ENCODE measurements at places on chromosomes 12 and 14.

GRCh38 chr12:31234955-31235867 is 90.7 kb downstream of the SINHCAF start:
- peak; percentile 38 for DNase-seq

GRCh38 chr14:32635061-32635719 is 303.5 kb upstream of the NPAS3 start:
- DNase-seq = peak; percentile 34

GRCh38 chr12:31521964-31522363 is 69.0 kb downstream of the DENND5B start:
- DNase-seq = no peak

DNA sequence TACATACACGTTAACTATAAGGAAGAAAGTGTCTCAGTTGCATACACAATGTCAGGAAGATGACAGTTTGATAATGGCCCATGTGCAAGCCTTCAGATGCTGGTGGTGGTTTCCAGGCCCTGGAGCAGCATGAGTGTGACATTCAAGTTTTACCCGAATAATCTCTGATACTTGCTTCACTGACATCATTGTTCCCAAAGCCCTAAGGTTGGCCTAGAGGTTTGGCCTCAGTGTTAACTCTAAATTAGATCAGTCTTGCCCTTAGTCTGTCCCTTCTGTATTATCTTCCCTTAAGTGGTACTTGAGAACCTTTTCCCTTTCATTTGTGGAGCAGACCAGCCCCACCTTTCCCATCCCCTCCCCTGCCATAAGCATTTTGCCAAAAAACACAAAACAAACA is 24.0 kb upstream of the PDE1B start:
- DNase-seq = no peak

DNA sequence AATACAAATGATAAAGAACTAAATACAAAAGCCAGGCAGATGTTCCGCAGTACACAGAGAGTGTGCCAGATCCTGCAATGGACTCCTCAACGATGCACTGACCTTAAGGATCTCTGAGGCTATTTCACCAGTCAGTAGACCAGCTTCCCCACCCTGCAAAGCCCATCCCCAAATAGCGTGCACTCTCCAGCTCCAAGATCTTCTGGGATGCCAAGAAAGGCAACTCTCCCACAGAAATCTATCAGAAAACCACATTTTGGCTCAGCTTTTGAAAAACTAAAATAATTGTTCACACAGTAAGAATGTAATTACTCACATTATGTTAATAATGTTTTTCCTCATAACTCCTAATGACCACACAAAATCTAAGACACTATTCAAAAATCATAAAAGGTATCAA is 90.4 kb downstream of the PPP2R5E start:
- no peak for DNase-seq

- no peak for DNase-seq
Observed at GRCh38 chr12:13812168-13812567, 169.2 kb downstream of the GRIN2B start.

- no peak for DNase-seq
Observed at GRCh38 chr14:105193916-105194782, 13.0 kb upstream of the NUDT14 start.

- DNase-seq = no peak
Observed at GRCh38 chr14:26974965-26975364, 377.1 kb upstream of the NOVA1 start.

GRCh38 chr14:102819176-102819628 is 42.0 kb downstream of the TRAF3 start:
- no peak for DNase-seq

- no peak for DNase-seq
Observed at GRCh38 chr12:24012528-24012927, 63.1 kb upstream of the SOX5 start.

All from HFFc6 (cell line).